ELR (cell line): ENCODE measurements at places on chromosomes 6 and 20.

DNA sequence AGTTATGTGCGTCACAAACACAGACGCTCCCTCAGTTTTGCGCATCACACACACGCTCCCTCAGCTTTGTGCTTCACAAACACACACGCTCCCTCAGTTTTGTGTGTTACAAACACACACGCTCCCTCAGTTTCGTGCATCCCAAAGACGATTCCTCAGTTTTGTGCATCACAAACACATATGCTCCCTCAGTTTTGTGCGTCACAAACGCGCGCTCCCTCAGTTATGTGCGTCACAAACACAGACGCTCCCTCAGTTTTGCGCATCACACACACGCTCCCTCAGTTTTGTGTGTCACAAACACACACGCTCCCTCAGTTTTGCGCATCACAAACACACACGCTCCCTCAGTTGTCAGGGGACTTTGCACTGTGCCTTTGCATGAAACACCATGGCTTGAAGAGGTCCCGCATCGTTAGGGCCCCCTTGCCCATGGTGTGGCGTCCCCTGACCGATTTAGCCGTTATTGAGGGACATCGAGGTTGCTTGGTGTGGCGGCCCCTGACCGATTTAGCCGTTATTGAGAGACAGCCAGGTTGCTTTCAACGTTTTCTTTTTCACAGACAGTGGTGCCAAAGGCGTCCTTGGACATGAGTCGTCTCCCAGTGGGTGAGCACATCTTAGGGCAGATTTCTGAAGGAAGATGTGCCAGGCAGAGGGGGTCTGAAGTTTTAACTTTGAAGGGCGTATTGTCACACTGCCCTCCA is 28.1 kb upstream of the MYT1 start:
- no peak for DNase-seq

DNA sequence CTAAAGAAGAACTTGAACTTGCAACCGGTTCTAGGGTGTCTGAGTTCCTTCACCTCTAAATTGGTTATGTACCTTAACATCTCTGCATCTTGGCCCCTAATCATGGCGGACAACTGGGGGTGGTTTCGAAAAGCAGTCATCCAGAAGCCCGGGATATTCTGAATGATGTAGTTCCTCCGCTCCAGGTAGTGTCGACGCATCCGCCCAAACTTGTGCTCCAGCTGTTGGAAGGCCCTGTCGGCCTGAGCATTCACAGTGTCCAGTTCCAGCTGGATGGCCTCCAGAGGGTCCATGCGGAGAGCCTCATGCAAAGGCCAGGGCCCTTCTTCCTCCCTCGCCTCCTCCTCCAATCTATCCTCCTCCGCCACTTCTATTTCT is 887 bp downstream of the TSPYL1 start:
- DNase-seq, result peak; percentile 47

- DNase-seq, result peak; percentile 33
Measured at GRCh38 chr6:27667657-27668441, 194.9 kb upstream of the ZNF184 start.

DNA sequence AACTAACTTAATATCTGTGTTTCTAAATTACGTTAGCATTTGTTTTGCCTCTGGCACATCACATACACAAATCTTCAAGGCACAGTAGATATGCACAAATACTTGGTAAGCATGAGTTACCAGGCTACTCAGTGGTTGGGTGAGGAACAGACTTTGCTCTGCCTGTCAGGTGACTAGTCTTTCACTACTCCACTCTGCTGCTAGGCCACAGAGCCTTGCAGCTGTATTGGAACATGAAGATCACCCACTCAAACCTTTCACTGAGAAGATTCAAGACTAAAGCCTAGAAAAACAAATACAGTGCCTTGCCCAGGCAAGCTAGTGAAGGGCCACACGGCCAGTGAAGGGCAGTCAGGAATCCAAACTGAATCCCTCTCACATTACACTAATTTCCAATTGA is 47.0 kb downstream of the DTNBP1 start:
- no peak for DNase-seq

DNA sequence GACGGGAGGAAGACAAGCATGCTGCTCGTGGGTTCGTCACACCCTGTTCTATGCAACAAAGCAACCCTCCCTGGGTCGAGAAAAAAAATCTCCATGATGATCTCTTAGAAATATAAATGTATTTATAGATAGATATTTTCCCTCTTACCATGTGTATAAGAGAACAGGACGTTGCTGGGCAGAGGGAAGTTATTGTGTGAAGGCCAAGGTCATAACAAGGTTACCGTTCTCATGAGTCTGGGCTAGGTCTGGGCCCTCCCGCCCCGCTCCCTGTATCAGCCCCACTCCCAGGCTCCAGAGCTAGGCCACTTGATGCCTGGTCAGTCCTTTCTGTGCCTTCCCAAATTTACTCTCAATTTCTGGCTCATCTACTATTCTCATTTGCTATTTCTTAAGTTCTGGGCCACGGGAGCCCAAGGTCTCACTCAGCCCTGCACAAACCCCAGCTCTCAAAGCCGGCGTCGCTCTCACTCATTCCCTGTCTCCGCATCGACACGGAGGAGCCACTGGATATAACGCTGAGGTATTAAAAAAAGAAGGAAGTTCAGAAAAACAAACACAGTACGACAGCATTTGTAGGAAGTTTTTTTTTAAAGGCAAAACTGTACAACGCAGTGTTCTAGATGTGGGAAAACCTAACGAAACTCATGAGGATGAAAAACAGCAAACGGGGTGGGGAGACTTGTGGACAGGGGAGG is 96.8 kb downstream of the PSMG4 start:
- no peak for DNase-seq

DNA sequence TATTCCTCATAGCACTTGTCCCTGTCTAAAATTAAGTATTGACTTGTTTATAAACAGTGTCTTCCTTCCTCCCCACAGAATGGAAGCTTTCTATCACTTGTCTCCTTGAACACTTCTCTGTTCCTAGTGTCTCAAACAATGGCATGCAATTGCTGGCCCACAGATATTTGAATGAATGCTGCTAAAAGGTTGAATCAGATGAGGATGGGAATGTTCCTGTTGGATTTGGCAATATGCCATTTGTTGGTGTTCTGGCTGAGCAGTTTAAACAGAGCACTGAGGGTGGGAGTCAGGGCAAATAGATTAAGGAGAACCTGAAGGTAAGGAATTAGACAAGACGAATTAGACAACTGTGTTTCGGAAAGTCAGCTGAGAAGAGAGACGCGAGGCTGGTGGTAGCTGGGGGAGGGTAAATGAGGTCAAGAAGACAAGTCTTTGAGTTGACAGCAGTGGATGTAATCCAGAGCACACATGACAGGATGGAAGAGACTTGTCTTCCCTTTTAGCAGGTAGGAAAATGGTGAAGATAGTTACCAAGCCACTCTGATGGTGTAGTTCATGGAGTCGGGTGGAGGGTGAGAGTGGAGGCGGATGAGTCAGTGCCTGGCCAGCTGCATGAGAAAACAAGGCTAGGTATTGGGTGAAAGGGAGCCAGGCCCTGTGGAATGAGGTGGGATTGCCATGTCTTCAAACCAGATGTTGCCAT is 58.3 kb upstream of the GNRH2 start:
- peak; percentile 57 for DNase-seq

DNA sequence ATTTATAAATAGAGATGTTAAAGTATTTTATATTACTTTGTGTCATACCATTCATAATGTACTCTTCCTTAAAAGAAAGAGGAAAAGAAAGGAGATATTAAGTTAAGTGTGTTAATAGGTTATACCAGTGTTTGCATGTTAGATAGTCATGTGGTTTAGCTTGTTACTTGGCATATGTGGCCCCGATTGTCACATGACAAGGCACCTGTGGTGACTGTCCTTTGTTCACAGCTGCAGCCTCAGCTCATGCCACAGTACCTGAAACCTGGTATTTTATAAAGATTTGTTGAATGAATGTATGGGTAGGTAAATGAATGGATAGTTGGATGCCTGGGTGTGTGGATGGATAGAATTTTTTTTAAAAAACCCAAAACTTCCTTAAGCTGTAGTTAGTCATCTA is 306.1 kb upstream of the FLRT3 start:
- no peak for DNase-seq

DNA sequence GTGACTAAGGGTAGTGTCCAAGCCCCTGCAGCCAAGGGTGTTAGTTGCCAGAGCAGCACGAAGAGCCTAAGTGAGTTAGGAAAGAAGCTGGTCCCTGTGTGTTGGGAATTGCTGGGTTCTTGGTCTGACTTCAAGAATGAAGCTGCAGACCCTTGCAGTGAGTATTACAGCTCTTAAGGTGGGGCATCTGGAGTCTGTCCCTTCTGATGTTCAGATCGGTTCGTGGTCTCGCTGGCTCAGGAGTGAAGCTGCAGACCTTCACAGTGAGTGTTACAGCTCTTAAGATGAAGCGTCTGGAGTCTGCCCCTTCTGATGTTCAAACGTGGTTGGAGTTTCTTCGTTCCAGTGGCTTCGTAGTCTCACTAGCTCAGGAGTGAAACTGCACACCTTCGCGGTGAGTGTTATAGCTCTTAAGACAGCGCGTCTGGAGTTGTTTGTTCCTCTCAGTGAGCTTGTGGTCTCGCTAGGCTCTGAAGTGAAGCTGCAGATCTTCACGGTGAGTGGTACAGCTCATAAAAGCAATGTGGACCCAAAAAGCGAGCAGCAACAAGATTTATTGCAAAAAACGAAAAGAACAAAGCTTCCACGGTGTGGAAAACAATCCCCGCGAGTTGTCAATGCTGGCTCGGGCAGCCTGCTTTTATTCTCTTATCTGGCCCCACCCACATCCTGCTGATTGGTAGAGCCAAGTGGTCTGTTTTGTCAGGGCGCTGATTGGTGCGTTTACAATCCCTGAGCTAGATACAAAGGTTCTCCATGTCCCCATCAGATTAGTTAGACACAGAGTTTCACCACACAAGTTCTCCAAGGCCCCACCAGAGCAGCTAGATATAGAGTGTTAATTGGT is 31.8 kb downstream of the PXDC1 start:
- DNase-seq, result no peak

GRCh38 chr20:24522452-24523330 is 53.3 kb downstream of the SYNDIG1 start:
- peak; percentile 24 for DNase-seq

DNA sequence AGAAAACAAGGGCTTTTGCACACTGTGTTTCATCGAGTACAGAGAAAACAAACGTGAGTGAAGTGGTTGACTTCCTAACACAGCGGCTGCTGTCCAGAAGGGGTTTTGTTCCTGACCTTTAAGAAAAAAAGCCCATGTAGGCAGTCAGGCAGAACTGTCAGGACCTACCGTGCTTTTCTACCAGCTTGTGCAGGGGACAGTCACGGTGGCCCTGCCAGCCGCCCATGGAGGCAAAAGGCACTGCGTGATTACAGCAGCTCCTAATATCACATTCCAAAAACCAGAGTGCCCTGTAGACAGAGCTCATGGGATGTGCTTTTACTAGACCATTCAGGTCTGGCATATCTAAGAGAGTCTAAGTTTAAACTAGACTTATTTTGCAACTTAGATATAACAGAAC is 12.2 kb downstream of the TNFAIP3 start:
- DNase-seq, result no peak

DNA sequence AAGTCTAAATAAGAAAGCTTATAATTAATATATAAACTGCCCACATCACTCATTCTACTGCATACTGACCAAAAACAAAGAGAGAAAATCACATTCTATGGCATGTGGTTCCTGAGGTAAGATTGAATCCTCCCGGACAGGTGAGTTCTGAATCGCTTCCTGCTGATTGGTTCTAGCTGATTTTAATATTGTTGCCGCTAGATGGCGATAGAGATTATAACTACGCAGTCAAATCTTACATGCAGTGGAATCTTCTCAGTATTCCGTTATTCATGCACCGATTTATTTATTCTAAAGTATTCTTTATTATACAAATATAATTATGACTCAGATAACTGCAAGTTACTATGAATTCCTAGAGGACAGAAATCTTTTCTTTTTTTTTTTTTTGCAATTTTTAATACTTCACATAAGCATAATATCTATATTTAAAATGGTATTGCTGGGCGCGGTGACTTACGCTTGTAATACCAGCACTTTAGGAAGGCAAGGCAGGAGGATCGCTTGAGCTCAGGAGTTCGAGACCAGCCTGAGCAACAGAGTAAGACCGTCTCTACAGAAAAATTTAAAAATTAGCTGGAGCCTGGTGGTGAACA is 24.2 kb upstream of the TMX4 start:
- DNase-seq, result peak; percentile 61

DNA sequence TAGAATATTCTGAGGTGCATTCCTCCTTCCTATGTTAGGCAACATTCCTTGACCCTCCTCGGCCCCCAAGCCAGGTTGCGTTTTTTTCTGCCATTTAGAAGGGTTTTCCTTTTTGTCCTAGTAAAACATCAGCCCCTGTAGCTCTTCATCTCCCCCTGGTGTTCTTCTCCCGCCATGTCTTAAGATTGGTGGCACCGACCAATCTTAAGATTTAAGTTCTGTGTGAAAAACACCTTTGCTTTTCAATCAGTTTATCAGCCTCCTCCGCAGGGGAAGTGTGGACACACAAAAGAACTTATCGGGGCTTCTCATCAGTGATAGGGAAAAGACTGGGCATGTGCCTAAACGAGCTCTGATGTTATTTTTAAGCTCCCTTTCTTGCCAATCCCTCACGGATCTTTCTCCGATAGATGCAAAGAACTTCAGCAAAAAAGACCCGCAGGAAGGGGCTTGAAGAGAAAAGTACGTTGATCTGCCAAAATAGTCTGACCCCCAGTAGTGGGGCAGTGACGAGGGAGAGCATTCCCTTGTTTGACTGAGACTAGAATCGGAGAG is 719 bp upstream of the EDN1 start:
- peak; percentile 82 for DNase-seq

GRCh38 chr6:70110126-70111022 is 192.5 kb downstream of the COL9A1 start:
- peak; percentile 44 for DNase-seq

GRCh38 chr20:64196847-64197306 is 32.6 kb downstream of the MYT1 start:
- no peak for DNase-seq

DNA sequence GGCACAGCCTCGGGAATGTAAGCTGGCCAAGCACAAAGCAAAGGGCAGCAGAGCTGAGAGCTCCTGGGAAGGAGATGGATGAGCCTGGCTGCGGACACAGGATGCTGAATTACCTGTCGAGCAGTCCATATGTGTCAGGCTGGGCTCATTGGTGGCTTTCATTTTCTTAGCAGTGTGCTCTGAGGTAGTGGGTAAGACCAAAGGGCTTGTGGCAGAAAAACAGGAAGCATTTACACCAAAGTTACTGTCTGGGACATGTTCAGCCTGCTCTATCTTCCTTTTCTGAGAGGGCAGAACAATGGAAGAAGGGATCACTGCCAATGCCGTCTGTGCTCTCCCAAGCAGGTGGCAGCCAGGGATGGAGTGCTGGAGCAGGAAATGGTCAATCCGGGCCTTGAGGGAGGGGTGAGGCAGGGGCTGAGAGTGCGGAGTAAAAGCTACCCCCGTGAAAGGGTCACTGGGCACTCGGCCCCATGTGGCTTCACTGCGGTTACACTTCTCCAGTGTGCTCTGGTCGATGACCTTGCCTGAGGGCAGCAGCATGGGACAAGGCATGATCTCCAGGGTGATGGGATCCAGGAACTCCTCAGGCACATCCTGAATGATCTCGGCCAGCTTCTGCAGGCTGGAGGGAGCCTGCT is 36.9 kb upstream of the AVP start:
- no peak for DNase-seq

GRCh38 chr20:13041574-13042457 is 33.0 kb downstream of the SPTLC3 start:
- DNase-seq, result peak; percentile 19

GRCh38 chr6:169663468-169663867 is 38.4 kb downstream of the WDR27 start:
- DNase-seq, result no peak

- peak; percentile 25 for DNase-seq
Measured at GRCh38 chr6:41451039-41451438, 95.1 kb upstream of the FOXP4 start.
